ENCODE measurements at places on chromosomes 1 and 21.

GRCh38 chr1:25803368-25803767 lies 3.4 kb downstream of the SELENON start:
- DNase-seq = no peak

- no peak for DNase-seq
Measured at GRCh38 chr1:39189592-39190041, 14.9 kb upstream of the MACF1 start.

GRCh38 chr1:100523038-100523652 lies 14.8 kb upstream of the GPR88 start:
- DNase-seq = no peak

- peak; percentile 22 for DNase-seq
Measured at GRCh38 chr1:235270625-235271024, 57.4 kb downstream of the ARID4B start.

DNA sequence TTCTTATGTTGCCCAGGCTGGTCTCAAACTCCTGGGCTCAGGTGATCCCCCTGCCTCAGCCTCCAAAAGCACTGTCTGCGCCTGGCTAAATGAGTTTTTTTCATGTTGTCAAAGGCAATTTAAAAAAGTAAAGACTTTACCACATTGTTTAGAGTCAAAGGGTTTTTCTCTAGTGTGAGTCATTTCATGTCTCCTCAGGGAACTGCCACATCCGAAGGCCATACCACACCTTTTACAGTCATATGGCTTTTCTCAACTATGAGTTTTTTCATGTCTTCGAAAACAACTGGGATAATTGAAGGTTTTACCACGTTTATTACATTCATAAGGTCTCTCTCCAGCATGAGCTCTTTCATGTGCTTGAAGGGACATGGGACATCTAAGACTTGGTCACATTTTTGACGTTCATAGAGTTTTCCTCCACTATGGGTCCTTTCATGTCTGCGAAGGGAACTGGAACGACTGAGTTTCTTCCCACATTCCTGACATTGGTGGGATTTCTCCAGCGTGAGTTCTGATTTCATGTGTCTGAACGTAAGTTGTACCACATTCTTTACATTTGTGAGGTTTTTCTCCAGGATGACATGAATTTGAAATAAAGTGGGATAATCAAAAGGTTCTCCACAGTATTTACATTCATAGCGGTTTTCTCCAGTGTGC lies 65.6 kb downstream of the UCHL5 start:
- no peak for DNase-seq

- no peak for DNase-seq
Measured at GRCh38 chr1:211920141-211920572, 89.6 kb upstream of the LPGAT1 start.

- DNase-seq = no peak
Measured at GRCh38 chr1:163090321-163090945, 21.3 kb downstream of the RGS4 start.

- no peak for DNase-seq
Measured at GRCh38 chr1:185834371-185834905, 100.2 kb downstream of the HMCN1 start.

- no peak for DNase-seq
Measured at GRCh38 chr1:203001986-203002385, 5.2 kb upstream of the TMEM183A start.

DNA sequence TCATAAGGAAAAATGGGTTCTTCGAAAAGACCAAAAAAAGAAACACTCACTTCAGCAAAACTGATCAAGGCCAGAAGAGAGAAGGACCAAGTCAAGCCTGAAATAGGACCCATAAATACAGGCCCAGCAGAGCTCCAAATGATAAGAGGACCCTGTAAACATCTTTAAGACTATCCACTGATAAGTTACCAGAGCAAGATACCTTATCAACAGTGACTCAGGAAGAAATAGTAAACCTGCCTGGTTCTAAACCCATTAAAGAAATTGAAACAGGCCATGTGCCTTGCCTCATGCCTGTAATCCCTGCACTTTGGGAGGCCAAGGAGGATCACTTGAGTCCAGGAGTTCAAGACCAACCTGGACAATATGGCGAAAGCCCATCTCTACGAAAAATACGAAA lies 81.8 kb upstream of the ERRFI1 start:
- no peak for DNase-seq

DNA sequence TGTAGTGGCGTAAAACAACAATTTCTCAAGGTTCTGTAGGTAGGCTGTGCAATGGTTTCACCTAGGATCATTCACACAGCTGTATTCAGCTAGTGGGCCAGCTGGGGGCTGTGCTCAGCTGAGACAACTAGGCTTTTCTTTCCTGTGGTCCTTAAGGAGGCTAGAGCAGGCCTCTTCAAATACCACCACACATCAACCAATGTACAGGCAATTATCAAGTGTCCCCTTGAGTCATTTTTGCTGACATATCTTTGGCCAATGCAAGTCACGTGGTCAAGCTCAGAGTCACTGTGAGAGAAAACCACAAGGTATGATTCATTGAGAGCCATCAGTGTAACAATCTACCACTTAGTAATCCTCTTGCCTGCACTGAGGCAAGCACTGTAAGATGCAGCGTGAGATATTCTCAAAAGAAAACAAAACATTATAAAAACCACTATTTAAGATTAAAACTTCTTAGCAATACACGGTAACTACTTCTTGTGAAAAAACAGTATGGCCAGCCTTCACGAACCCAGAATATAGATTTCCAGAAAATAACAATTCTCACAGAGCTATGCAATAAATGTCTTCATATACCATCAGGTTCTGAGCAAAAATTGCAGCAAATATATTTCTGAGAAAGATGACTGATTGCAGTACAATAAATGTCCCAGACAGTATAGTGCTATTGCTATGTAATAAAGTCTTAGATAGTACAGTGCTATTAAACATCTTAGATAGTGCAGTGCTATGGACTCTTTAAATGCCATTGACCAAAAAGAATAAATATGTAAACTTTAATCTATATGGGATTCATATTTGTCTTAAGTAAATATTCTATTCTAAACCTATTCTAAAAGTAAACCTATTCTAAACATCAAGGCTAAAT lies 55.3 kb downstream of the NME7 start:
- DNase-seq = peak; percentile 66

GRCh38 chr1:236575523-236575922 lies 28.8 kb downstream of the HEATR1 start:
- DNase-seq = no peak

DNA sequence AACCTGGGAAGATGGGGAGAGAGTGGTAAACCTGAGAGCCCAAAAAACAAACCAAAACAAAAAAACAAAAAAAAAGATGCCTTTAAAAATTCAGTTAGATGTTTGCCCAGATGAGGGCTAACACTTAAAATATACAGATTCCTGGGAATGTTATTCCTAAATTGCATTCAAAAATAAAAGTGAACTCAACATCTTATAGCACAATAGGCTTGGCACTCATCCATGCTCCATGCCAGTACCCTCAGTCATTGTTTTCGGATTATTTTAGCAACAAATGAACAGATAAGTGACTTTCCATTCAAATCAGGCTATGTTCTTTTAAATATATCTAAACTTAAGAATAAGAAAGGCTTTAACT lies 3.7 kb downstream of the ATP1A1 start:
- no peak for DNase-seq

DNA sequence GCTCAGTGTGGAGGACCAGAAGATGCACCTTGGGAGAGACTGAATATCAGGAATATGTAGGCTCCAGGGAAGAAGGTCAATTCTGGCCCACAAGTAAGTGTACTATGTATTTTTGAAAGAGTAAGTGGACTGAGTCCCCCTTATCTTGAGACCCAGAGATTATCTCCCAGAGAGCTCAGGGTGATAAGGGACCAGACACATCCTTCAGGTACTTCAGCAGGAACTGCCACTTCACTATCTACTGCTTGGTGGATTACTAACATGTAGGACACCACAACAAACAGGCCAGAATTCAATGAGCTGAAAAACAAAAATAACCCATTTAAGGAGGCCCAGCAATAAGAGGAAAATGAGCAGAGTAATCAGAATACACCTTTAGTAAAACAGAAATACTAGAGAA lies 119.2 kb downstream of the ZNF644 start:
- DNase-seq = no peak

DNA sequence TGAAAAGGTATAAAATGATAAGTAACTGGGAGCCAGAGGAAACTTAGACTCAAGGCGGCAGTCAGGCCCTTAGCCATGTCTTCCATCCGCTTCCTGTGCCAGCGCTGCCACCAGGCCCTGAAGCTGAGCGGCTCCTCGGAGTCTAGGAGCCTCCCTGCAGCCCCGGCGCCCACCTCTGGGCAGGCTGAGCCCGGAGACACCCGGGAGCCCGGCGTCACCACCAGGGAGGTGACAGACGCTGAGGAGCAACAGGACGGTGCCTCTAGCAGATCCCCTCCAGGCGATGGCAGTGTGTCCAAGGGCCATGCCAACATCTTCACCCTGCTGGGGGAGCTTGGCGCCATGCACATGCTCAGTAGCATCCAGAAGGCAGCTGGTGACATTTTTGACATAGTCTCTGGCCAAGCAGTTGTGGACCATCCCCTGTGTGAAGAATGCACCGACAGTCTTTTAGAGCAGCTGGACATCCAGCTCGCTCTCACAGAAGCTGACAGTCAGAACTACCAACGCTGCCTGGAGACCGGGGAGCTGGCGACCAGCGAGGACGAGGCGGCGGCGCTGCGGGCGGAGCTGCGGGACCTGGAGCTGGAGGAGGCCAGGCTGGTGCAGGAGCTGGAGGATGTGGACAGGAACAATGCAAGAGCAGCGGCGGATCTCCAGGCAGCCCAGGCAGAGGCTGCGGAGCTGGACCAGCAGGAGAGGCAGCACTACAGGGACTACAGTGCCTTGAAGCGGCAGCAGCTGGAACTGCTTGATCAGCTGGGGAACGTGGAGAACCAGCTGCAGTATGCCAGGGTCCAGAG lies at the start of gene BECN2:
Gene BECN2 (plus strand): TSS at position 76 of the 803 bp plus-strand sequence. CDS start 0 bp downstream, at position 76.
- no peak for DNase-seq

GRCh38 chr1:85230305-85230977 lies 29.0 kb downstream of the C1orf52 start:
- DNase-seq = no peak

DNA sequence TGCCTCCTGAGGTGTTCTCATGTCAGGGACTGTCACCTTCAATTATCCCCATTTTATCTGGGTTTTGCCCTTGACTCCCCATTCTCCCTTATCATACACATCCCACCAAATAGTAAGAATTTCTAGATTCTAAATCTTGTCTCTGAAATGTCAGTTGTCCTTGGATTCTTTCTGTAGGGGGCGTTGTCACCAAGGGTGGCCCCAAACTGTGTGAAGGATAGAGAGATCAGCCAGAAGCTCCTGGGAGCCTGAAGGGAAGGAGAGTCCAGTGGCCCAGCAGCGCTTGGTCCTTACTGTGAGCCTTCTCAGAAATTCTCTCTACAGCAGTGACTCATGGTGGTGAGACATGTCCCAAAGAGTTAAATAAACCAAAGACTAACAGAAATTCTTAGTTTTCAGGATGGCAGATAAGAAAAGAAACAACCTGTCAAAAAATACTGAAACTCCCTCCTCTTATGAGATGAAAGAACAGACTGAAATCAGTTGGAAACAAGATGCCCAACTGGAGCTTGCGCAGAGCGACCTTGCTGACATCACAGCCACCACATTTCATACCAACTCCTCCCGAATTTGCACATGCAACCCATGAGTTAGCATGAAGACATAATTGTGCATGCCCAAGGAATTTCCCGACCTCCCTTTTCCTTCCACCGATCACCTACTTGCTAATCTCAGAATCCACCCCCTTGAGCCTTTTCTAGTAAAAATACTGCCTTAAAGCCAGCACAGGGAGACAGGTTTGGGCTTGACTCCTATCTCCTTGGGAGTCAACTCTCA lies 109.8 kb downstream of the ELAVL4 start:
- no peak for DNase-seq

GRCh38 chr1:159663552-159663951 lies 50.8 kb downstream of the CRP start:
- no peak for DNase-seq

DNA sequence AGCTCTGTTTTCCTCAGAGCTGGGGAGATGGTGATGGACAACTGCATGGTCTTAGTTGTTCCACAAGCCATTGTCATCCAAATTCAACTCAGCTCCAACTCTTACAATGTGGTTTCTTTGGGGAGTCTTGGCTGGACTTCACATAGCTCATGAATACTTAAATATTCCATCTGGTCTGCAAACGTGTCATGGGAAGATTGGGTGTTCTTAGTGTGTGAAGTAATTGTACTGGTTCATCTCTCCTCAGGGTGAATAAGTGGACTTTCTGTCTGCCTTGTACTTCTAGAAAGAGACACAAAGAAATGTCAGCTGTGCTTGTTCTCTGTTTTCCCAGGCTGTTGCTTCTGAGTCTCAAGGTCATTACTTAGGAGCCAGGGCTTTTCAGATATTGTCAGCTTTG lies 106.6 kb downstream of the VPS13D start:
- no peak for DNase-seq

GRCh38 chr1:150562446-150563339 lies 13.5 kb downstream of the ADAMTSL4 start:
- no peak for DNase-seq

DNA sequence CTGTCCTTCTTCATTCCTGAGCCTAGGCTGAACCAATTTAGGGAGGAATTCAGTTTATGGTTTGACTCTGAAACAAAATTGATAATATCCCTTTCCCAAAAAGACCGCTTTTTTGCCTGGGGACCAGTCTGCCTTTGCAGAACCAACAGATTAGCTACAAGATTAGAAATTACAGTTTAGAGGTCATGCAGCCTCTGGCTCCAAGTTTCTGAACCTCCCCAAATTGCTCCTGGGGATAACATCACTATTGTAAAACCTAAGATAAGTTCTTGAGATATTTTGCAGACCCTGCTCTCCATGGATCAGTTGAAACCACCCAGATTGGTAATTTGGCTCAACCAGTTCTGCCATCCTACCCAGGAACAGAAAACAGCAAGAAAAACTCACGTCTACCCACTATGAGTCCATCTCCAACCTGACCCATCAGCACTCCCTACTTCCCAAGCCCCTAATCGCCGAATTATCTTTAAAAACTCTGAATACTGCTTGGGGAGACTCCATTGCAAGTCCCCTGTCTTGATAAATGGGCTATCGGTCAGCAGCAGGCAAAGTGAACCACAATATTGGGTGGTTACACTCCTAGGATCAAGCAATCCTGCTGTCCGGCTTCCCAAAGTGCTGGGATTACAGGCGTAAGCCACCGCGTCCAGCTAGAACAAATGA lies 605 bp upstream of the RABGGTB start:
- no peak for DNase-seq

- peak; percentile 64 for DNase-seq
Measured at GRCh38 chr1:208216062-208216461, 28.1 kb downstream of the PLXNA2 start.

- no peak for DNase-seq
Measured at GRCh38 chr1:5743435-5744095, 248.7 kb downstream of the NPHP4 start.

GRCh38 chr1:205590457-205590768 lies 41.4 kb downstream of the ELK4 start:
- no peak for DNase-seq

GRCh38 chr1:233094691-233095090 lies 144.3 kb downstream of the NTPCR start:
- DNase-seq = no peak

GRCh38 chr1:39609618-39610331 lies 29.7 kb downstream of the HEYL start:
- peak; percentile 7 for DNase-seq

GRCh38 chr21:29379517-29380054 lies 80.9 kb downstream of the BACH1 start:
- DNase-seq = no peak

Measured in AG08396 (cell line).